Esophagus muscularis mucosa (tissue), 4 donors: ENCODE measurements at places on chromosomes 6 and 20.

DNA sequence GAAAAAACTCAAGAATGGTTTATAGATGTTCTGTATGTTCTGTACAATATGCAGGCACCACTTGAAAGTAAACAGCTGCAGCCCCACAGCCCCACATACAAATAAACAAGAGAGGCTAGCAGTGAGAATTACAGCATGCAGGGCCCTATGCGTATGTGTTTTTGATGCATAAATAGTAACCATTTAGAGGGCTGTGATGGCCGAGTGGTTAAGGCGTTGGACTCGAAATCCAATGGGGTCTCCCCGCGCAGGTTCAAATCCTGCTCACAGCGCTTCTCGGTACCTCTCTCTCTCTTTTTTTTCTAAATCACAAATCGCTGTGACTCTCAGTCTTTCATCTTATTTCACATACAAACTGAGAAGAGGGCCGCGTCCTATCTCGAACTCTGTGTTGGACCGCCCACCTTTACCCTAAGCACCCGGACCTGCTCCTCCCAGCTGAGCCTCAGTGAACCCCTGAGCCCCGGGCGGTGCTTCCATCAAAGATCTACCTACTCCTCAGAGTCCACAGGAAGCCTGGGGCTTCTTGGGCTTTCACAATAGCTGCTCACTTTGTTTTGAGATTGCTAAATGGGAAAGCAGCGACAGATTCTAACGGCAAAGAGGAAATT is 37.7 kb upstream of the PRSS16 start:
- no peak for DNase-seq

DNA sequence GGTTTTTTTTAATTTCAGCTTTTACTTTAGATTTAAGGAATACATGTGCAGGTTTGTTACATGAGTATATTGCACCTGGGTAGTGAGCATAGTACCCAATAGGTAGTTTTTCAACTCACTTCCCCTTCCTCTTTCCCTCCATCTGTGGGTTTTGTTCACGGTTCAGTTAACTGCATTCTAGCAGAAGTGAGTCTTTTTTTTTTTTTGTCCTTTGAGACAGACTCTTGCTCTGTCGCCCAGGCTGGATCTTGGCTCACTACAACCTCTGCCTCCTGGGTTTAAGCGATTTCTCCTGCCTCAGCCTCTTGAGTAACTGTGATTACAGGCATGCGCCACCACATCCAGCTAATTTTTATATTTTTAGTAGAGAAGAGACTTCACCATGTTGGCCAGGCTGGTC is 8.7 kb downstream of the UBR2 start:
- DNase-seq, result no peak

- DNase-seq, result no peak
Measured at GRCh38 chr6:140747114-140747513, 1372.7 kb upstream of the CITED2 start.

DNA sequence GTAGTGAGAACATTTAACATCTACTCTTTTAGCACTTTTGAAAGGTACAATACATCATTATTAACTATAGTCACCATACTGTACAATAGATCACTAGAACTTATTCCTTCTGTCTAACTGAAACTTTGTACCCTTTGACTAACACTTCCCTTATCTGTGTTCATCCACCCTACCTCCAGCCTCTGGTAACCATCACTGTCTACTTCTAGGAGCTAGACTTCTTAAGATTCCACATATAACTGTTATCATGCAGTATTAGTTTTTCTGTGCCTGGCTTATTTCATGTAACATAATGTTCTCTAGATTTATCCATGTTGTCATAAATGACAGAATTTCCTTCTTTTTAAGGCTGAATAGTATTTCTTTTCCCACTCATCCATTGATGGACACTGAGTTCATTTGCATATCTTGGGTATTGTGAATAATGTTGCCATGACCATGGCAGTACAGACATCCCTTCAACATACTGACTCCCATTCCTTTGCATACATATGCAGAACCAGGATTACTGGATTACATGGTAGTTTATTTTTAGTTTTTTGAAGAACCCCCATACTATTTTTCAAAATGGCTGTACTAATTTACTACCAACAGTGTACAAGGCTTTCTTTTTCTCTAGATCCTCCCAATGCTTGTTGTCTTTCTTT is 135.7 kb downstream of the MOXD1 start:
- no peak for DNase-seq

DNA sequence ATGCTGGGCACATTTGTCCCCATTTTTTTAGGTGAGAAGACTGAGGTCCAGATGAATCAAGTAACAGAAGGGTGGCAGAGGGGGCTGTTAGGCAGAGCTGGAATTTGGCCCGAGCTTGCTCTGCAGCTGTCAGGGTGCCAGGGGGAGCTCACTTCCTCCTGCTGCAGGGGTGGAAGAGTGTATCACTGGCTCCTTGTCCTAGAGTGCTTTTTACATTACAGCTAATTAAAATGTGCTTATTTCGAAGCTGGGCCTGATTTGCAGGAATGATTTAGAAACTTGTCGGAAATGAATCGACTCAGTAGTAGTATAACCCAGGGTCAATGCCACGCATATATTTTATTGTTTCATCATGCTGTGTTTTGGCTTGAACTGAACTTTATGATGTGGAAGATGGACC is 11.1 kb downstream of the TOX2 start:
- DNase-seq, result no peak

DNA sequence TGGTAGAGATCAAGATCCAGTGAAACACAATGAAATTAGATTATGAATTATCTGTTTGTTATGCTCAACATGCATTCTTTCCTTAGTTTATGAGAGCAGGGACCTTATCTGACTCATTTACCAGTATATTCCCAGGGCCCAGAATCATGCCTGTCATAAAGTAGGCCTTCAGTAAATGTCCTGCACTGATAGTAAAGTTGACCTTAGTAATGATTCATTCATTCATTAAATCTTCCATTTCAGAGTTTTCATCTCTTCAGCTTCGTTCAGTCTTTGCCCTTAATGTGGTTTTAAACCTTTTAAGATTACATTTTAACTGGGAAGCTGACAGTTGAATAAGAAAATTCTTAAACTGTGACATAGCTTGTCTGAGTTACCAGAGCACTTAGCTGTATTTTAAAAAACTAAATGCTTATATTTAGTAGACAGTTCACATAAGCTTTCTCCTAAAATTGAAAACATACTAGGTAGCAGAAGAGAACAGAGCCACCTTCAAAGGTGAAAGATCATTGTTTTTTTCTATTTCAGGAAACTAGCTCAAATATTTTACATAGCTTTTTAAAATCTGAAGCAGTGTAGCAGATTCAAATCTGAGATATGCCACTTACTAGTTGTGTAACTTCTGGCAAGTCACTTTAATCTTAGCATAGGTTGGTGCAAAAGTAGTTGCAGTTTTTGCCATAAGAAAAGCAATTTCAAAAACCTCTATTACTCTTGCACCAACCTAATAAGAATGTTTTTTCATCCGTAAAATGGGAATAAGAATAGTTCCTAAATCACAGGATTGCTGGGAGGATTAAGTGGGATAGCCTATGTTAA is 41.4 kb downstream of the MCM8 start:
- DNase-seq, result no peak

GRCh38 chr6:92806254-92806653 is 613.1 kb downstream of the EPHA7 start:
- no peak for DNase-seq

- no peak for DNase-seq
Measured at GRCh38 chr6:102907181-102907580, 1513.7 kb downstream of the GRIK2 start.

- DNase-seq, result no peak
Measured at GRCh38 chr20:31355981-31356380, 12.4 kb upstream of the DEFB118 start.

- no peak for DNase-seq
Measured at GRCh38 chr6:10458287-10458686, 43.4 kb upstream of the TFAP2A start.

GRCh38 chr6:112802144-112802543 is 455.0 kb downstream of the RFPL4B start:
- DNase-seq, result no peak

DNA sequence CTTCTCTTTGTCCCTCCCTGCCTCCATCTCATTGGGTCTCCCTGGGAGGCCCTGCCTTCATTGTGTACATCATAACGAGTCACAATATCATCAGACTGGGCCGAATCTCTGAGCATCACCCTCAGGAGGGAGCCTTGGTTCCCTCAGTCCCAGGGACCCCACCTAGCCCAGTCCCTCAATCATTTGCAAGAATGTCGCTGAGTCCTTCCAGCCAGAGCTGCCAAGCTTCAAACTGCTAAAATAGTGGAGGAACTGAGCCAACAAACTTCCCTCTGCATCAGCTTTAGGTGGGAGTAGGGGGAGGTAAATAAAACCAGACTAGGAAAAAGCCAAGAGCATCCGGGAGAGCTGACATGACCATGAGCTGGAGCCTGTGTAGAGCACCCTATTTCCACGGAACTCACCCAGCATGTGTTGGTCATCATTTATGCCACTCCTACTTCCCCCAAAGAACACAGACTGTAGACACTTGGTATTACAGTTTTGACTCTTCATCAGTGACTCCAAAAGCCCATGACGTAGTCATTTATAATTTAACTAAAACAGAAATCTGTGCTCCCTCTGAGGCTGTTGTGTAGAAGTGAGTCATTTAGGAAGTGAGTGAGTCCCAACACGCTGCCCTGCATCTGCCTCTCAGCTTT is 28.8 kb upstream of the IL17A start:
- peak; percentile 37 for DNase-seq

DNA sequence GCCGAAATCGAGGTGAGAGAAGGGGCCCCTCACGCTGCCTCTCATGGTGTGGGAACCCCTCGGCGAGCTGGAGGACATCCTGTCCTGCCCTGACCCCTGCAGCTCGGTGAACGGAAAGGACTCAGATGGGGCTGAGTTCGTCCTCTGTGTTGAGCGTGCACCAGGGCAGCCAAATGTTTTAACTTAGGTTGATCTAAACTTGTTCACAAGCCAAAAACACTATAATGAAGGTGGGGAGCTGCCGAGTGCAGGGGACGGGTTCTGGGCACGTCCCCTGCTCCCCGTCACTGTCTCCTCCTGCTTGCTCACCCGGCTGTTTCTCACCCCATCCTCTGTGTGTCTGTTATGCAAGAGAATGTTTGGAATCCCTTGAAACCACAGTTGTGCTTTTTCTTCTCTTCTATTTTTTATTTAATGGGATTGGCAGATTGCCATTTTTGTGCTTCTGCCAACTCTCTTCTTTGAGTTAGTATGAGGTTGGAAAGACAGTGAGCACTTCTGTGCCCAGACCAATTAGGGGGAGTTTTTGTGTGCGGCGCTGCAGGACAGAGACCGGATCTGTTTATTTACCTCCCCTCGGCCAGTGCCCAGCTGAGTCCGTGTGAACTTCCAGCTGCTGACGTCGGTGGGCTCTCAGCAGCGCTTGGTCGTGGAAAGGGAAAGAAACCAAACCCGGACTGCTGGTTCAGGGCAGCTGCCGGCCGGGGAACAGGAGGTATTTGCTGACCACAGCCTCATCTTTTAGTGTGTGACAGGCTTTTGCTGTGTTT is 158.1 kb downstream of the DTNBP1 start:
- DNase-seq, result no peak

GRCh38 chr6:92150553-92150952 is 1268.8 kb downstream of the EPHA7 start:
- no peak for DNase-seq

GRCh38 chr20:45944965-45945677 is 10.6 kb downstream of the PCIF1 start:
- no peak for DNase-seq

DNA sequence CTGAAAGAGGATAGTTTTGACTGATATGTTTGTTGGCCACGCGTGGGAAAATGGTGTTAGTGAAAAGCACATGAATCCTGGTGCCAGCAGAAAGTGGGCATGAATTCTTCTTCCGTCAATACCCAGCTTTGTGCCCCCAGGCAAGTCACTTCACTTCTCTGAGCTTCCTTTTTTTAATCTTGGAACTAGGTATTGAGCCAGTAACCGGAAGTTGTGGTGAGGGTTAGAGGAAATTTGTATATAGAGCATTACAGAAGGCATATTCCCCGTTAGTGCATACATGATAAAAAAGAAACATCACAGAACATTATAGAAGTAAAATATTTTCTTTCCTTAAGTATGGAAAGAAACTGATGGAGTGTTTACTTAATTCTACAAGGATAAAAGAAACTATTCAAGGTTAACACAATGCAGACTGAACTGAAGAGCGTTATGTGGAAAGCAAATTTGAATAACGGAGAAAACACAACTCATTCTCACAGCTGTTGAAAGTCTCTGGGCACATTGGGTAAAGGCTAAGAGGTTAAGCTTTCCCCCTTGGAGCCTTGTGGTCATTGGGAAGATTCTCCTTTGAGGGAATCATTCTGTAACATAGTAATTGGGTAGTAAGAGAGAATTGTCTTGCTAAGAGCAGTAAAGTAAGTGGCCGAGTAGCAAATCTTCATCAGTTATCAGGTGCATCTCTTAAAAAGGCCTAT is 223.1 kb downstream of the BCAS1 start:
- no peak for DNase-seq

DNA sequence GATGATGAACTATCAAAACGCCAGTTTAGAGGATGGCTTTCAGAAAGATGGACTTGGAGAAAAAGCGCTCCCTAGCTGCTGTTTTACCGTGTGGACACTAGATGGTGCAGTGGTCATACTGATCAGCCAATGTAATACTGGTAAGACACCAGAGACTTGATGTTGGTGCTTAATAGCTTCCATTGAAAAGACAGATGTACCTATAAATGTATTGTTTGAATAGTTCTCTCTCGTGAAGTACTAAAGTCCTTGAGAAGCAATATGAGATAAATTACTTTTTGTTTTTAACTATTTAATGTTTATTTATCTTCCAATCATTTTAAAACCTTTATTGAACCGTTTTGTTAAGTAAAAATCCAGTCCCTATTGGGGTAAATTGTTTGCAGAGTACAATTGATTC is 63.9 kb upstream of the FUCA2 start:
- DNase-seq, result no peak

DNA sequence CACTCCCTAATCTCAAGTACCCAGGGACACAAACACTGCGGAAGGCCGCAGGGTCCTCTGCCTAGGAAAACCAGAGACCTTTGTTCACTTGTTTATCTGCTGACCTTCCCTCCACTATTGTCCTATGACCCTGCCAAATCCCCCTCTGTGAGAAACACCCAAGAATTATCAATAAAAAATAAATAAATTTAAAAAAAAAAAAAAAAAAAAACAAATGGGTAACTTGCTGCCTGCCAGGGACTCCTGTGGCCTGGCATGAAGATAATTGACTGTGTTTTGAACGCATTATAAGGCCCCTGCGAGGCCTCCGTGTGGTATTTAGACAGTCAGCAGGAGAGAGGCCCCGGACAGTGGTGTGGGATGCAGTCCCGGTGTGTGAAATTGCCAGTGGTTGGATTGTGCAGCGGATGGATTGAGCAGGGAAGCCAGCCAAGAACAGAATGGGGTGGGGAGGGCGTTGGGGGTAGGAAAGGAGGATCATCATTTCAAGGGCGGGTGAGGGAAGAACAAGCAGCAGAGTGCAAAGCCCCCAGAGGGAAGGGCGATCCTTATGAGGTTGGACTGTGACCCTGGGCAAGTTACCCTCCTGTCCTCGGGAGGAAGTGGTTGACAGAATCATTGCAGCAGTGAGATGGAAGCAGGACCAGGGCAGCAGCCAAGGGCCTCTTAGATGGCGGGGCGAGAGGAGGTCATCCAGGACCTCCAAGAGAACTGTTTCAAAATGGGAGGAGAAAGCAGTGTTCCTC is 43.3 kb downstream of the PPARD start:
- DNase-seq, result no peak

GRCh38 chr6:138454981-138455706 is 44.1 kb downstream of the NHSL1 start:
- no peak for DNase-seq

- DNase-seq, result no peak
Measured at GRCh38 chr20:51386586-51386985, 155.9 kb downstream of the NFATC2 start.
